Body of pancreas (tissue), 4 donors: ENCODE measurements at places on chromosomes 11 and 22. TPM values are rescaled to one million over a fixed set of nuclear protein-coding genes. Genes with fewer than 3 reads are reported as not detected.
A peak's percentile ranks its signal among the peaks of the same experiment; 100 is the strongest.

Gene FJX1
- 4.2 TPM for total RNA-seq

Gene TYR
- not detected for total RNA-seq

Gene CRYBB2
- total RNA-seq: not detected

Gene MAPK8IP2
- total RNA-seq: 3.6 TPM

Gene FAR1
- 40.2 TPM for total RNA-seq

Gene TRIOBP
- 76.5 TPM for total RNA-seq

DNA sequence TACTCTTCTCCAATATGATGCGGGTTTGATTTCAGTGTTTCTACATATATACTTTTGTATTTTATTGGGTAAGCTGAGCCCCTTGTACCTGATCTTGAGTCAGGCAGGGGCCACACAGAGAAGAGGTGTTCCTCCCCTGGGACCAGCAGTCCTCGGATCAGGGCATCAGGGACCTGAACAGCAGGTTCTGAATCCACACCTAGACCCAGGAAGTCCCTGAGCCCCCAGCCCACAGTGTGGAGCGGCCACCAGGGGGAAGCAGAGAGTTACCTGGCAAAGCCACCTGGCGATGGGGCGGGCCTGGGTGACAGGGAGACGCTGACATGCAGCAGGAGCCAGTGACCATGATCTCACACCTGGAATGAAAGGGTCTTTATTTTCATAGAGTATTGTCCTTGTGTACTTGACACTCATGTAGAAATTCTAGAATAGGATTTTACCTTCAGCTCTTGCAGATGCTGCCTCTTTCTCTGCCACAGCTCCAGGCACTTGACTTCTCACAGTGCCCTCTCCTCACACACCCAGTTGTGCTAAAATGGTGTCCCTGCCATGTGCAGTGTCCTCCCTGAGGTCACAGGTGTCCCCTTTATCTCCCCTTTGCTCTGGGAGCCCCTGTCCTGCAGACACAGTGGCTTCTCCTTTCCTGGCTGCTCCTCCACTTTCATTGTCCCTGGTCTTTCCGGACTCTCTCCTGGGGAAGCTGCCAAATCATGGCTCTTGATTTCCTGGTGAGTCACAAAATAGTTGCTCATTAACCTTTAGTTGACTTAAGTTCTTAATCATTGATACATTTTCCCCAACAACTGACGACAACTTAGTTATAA is 48.5 kb downstream of the GGTLC2 start:
- DNase-seq: peak; percentile 86

- no peak for DNase-seq
Measured at GRCh38 chr11:22460181-22460580, 122.0 kb downstream of the SLC17A6 start.

- DNase-seq: no peak
Measured at GRCh38 chr22:19645905-19646304, 68.4 kb upstream of the SEPTIN5 start.

DNA sequence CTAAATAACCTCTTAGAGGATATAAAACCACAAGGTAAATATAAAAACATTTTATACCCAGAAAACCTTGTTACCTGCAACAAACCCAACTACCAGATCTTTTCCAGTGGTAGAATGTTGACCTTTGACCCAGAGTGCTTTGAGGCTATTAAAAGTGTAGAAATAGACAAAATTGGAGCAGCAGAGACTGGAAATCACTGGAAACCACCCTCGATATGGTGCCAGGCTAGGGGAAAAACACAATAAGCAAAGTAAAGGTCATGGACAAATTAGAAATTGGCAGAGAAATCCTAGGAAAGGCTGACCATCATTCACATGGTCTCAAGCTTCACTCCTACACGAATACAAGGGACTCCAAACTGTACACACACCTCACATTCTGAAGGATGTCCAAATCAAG is 26.7 kb downstream of the SLC25A17 start:
- no peak for DNase-seq

DNA sequence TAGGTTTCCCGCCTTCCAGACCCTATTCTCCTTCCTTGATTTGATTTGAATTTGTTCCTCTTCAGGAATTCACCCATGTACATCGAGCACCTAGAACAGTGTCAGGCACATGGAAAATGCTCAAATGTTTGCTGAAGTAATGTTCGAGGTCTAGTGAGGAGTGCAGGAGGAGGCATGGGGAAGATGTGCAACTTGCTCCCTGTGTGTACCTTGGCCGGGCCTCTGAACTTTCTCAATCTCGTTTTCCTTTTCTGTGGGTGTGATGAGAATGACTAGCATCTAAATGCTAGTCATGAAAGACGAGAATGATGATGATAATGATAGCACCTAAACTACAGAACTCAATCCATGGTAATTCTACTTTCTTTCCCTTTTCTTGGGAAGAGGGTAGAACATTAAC is 279.1 kb upstream of the PLET1 start:
- DNase-seq: no peak

DNA sequence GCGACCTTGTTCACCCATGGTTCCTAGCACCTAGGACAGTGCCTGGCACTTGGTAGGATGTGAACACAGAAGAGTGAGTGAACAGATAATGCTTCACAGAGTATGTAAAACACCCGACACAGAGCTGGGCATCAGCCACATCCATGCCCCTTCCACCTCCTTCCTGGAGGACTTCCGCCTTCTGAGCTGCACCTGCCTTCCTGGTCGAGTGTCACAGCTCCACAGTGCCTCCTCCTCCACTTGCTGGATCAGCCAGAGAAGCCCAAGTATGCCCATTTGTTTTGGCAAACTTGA is 20.1 kb downstream of the PRDM11 start:
- DNase-seq: no peak

DNA sequence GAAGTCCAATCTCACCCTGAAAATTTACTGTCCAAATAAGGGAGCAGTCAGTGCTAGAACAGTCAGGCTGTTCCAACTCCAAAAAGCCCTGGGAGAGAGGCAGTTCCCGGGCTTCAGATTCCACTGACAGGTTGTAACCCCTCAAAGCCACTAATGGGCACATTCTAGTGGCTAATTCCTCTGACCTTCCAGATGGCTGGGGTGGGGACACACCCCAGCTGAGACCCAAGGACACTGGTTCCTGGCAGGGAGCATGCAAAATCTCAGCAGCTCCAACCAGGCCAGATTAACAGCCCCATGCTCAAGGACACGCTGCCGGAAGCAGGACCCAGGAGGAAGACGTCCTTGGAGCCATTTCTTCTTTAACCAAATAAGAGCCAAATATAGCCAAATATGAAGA is 92.7 kb downstream of the RPL27A start:
- DNase-seq: peak; percentile 54

GRCh38 chr22:37588546-37589215 is 8.8 kb upstream of the LGALS2 start:
- no peak for DNase-seq

- DNase-seq: no peak
Measured at GRCh38 chr11:133366147-133366546, 166.2 kb downstream of the OPCML start.

DNA sequence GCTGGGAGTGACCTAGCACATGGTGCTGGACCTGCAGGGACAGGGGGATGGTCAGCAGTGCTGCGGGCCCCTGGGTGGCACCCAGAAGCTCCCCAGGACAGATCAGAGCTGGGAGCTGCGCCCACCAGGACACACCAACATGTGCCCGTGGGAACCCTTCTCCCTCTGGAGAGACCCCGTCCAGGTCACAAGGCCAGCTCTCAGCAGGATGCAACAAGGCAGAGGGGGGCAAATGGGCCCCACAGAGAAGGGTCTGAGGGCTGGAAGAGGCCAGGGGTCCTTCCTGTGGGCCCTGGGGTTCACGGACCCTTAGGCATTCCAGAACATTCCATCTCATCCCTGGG is 6.2 kb downstream of the DUSP8 start:
- DNase-seq: no peak

DNA sequence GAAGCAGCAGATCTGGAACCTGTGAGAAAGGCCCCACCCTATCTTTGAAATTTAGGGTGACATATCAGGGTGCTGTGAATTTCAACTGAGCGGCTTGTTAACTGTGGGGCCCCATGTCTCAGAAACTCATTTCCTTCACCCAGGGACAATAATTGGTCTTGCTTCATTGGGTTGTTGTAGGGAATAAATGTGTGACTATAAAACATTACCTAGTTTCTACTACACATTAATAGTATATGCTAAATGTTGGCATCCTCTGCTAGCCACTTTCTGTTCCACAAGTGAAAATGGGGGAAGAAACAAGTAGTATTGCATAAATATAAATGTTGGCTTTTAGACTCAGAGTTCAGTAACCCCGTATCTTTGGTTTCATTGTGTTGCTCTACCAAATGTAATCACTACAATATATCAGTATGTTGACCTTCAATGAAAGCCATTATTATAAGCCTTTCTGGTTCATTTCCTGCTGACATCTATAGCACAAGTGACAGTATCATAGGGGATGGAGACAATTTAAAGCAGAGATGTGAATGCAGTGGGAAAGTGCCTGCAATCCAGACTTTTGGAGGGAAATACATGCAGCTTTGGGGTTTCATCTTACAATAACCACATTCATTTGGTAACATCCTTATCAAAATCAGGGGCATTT is 905.5 kb upstream of the RAG2 start:
- no peak for DNase-seq

- no peak for DNase-seq
Measured at GRCh38 chr11:70853770-70854108, 398.6 kb downstream of the SHANK2 start.

DNA sequence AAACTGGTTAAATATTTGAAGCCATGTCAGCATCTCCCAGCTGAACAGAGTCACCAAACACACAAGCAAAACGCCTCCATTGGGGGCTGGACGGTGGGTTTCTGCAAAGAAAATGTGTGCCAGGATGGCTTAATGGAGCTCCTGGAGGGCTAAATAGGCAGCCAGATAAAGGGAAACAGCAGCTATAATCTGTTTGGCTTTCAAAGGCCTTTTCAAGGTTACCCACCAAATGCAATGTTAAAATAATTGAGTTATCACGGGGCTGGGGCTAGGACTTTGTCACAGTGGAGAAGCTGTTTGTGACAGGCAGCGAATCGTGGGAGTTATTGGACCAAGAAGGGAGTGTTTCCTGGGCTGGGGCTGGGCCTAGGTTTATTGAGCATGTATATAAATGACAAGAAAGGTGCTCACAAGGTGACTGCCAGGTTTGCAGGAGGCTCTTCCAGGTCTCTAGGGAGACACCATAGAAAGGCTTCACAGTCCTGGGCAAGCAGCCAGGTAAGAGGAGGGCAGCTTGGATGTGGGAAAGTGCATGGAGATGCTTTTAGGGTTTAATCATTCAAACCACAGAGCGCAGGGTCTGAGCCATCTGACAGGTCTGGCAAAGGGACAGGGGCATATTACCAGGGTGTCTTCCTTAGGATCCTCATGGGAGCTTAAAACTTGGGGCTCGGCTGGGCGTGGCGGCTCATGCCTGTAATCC is 28.3 kb downstream of the GRIK4 start:
- DNase-seq: peak; percentile 26

DNA sequence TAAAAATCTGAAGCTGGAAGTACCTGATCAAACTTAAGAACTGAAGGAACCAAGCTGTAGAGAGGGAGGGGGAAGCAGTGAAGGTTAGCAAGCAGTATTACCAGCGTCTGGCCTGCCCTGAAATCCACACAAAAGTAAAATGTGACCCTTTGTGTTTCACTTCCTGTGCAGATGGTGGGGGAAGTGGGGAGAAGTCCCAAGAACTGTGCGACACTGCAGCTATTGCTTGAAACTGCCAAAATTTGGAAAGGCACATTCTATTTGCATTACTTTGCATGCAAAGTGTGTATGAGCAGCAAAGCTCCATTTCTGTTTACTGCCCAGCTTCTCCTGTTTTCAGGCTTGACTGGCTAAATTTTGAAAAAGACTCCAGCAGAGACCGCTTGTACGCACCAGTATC is 72.1 kb upstream of the BMAL1 start:
- DNase-seq: no peak

DNA sequence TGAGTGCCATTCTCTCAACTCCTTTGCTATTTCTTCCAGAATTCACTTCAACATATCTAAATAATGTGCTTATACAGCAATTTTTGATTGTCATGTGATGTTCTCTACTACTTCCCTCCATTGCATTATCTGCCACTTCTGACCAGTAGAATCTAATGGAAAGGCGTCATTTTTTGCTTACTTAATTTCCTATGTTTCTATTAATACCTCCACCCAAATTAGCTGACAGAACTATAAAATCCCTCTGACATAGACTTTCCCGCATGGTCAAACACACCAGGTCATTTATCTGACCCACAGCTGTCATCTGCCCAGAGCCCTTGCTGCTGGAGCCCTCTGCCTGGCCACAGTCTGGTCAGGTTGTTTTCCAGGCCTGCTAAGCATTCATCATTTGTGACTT is 258.6 kb upstream of the NARS2 start:
- DNase-seq: no peak
